Activated CD4-positive, alpha-beta T cell treated with anti-CD3 and anti-CD28 coated beads for 36 hours (primary cell): ENCODE measurements at places on chromosomes 13 and 19. TPM values are rescaled to one million over a fixed set of nuclear protein-coding genes. Genes with fewer than 3 reads are reported as not detected.

- H3K27ac ChIP-seq = no peak overlapping the region
- no peak for DNase-seq
- no peaks in the 10 kb centered on the region for H3K36me3 ChIP-seq
- no peak overlapping the region for H3K4me3 ChIP-seq
Measured at GRCh38 chr13:37947419-37948140, 78.0 kb upstream of the TRPC4 start.

Gene IFI30
- total RNA-seq = 20.4 TPM

Gene CYP4F8
- total RNA-seq = not detected

DNA sequence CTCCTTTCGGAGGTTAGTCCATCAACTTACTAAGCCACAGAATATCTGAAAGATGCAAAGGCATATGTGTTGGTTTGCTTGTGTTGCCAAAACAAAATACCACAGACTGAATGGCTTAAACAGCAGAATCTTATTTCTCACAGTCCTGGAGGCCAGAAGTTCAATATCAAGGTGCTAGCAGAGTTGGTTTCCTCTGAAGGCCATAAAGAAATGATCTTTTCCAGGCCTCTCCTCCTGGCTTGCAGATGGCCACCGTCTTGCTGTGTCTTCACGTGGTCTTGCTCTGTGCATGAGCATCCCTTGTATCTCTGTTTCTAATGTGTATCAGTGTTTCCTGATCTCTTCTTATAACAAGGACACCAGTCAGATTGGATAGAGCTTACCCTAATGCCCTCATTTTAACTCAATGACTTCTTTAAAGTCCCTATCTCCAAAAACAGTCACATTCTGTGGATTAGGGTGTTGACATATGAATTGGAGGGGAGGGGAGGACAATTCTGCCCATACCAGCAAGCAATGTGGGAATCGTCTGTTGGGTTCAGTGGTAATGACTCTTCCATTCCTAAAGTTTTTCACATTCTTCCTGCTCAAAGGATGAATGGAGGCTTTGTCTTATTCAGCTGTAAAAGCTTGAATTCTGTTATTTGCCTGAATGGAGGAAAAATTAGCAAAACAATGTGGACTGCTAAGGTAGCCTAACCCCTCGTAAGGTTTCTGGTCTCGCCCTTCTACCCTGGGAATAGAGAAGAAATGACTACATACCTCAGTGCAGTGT, 715.7 kb downstream of the DIAPH3 start:
- DNase-seq = no peak
- peaks cover 4% of the 10 kb centered on the region for H3K27me3 ChIP-seq
- no peak overlapping the region for H3K4me3 ChIP-seq
- no peaks in the 10 kb centered on the region for H3K4me1 ChIP-seq

Gene LILRB3
- total RNA-seq = not detected

GRCh38 chr13:36981156-36981743, 17.9 kb downstream of the ALG5 start:
- peaks cover 36% of the 10 kb centered on the region for H3K36me3 ChIP-seq
- no peaks in the 10 kb centered on the region for H3K27me3 ChIP-seq
- DNase-seq = no peak
- no peaks in the 10 kb centered on the region for H3K4me1 ChIP-seq

- H3K27me3 ChIP-seq = no peaks in the 10 kb centered on the region
- DNase-seq = no peak
- no peak overlapping the region for H3K27ac ChIP-seq
- H3K4me3 ChIP-seq = no peak overlapping the region
- H3K4me1 ChIP-seq = no peaks in the 10 kb centered on the region
Measured at GRCh38 chr13:64688893-64689677, 2541.1 kb downstream of the PCDH9 start.

DNA sequence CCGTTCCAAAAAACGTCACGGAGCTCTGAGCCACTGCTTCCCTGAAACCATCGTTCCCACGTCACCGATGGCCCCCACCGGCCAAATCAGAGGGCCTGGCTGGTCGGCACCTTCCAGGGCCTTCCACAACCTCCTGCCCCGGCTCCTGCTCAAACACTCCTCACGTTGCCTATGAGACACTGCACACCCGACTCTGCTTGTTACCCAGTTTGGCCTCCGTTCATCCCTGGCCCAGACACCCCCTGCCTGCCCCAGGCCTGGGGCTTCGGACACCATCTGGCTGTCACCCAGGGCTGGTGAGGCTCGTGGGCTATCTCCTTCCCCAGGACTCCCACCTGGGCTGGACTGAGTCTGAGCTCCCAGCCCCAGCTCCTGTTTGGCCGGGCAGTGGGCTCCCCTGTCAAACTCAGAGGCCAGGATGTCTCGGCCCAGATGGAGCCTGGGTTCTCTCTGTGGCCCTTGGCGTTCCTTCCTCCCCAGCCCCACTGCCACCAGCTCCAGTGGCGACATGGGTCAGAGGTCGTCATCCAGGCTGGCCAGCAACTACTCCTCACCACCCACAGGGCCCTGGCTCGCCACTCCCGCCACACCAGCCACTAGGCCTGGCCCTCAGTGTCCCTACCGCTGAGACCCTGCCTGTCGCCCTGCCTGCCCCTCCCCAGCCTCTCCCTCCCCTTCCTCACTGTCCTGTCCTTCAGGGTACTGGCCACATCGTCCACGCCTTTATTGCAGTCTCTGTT, 17.7 kb downstream of the CERS1 start:
- no peaks in the 10 kb centered on the region for H3K36me3 ChIP-seq
- H3K4me3 ChIP-seq = no peak overlapping the region
- no peaks in the 10 kb centered on the region for H3K4me1 ChIP-seq
- H3K27ac ChIP-seq = no peak overlapping the region

Gene FFAR3
- total RNA-seq = 2.4 TPM

DNA sequence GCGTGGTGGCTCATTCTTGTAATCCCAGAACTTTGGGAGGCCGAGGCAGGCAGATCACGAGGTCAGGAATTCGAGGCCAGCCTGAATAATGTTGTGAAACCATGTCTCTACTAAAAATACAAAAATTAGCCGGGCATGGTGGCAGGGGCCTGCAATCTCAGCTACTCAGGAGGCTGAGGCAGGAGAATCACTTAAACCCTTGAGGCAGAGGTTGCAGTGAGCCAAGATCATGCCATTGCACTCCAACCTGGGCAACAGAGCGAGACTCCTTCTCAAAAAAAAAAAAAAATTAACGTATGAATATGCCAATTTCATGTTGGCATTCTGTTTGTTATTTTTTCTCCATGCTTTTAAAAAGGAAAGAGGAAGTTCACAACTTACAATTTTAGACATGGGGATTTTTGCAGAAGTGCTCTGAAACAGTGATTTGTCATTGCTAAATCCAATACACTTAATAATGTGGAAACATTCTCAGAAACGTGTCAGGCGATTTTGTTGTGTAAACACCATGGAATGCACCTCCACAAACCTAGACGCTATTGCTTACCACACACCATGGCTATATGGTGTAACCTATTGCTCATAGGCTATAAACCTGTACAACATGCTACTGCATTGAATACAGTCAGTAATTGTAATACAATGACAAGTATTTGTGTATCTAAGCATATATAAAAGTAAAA, 115.9 kb upstream of the PCDH20 start:
- H3K27me3 ChIP-seq = no peaks in the 10 kb centered on the region
- no peaks in the 10 kb centered on the region for H3K4me1 ChIP-seq
- no peak overlapping the region for H3K4me3 ChIP-seq
- DNase-seq = no peak

GRCh38 chr19:40363069-40363468, 14.6 kb downstream of the PLD3 start:
- H3K27me3 ChIP-seq = no peaks in the 10 kb centered on the region
- H3K4me1 ChIP-seq = peaks cover 13% of the 10 kb centered on the region
- no peak overlapping the region for H3K4me3 ChIP-seq
- H3K27ac ChIP-seq = no peak overlapping the region
- peaks cover 2% of the 10 kb centered on the region for H3K36me3 ChIP-seq

Gene PRSS57
- not detected for total RNA-seq

Gene LSR
- total RNA-seq = 12.2 TPM

Gene ZNF574
- 14.8 TPM for total RNA-seq

- peaks cover 10% of the 10 kb centered on the region for H3K4me1 ChIP-seq
- no peak overlapping the region for H3K27ac ChIP-seq
- no peak for DNase-seq
- H3K27me3 ChIP-seq = no peaks in the 10 kb centered on the region
- no peaks in the 10 kb centered on the region for H3K36me3 ChIP-seq
Measured at GRCh38 chr13:49643035-49643646, 14.8 kb downstream of the ARL11 start.

DNA sequence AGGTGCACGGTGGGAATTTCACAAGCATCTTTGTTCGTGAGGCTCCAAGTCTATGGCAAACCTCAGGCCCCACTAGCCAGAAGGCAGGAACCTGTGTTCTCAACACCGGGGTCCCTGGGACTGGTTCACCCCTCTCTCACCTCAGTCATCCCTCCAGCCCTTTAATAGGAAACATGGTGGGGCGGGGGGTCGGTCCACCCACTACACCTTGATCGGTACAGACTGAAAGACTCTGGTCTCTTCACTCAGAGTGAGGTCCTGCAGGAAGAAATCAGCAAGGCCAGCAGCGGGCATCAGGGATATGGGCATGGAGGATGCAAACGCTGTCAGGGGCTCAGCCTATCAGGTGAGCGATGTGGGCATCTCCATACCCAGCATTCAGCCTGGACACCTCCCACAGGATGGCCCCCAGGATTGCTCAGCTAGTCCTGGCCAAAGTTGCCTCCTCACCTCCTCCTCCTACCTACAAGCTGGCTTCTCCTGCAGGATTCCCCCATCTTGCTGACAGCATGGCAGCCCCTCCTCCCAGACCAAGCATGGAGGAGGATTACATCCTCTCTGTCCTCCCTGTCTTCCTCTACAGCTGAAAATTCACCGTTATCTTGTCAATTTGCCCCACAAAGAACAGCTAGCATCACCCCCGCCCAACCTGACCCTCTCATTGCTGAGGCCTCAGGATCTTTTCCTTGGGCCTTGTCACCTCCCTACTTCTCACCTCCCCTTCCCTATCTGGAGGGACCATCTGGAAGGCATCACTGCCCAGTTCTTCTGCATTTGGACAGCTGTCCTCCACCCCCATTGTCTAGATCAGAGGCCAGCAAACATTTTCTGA, 37.3 kb upstream of the CD33 start:
- H3K36me3 ChIP-seq = no peaks in the 10 kb centered on the region
- peaks cover 11% of the 10 kb centered on the region for H3K27me3 ChIP-seq
- H3K4me3 ChIP-seq = no peak overlapping the region
- no peak overlapping the region for H3K27ac ChIP-seq

DNA sequence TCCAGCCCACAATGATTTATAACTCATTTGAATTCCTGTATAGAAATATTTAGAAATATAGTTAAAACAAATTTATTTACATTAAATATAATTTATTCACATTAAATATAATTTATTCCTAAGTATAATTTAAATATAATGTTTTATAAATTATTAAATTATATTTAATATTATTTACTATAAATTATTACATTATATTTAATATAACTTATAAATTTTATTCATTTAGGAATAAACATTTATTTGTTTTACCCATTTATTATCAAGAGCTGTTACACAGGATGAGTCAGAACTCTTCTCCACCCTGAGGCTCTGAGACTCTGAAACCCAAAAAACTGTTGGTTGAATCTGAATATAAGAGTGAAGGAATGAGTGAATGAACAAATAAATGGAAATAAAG, 170.9 kb upstream of the OBI1 start:
- H3K4me3 ChIP-seq = no peak overlapping the region
- no peak overlapping the region for H3K27ac ChIP-seq
- H3K36me3 ChIP-seq = no peaks in the 10 kb centered on the region
- no peak for DNase-seq
- H3K27me3 ChIP-seq = peaks cover 9% of the 10 kb centered on the region

Gene URAD
- total RNA-seq = not detected

Gene ERFL
- total RNA-seq = 1.9 TPM

DNA sequence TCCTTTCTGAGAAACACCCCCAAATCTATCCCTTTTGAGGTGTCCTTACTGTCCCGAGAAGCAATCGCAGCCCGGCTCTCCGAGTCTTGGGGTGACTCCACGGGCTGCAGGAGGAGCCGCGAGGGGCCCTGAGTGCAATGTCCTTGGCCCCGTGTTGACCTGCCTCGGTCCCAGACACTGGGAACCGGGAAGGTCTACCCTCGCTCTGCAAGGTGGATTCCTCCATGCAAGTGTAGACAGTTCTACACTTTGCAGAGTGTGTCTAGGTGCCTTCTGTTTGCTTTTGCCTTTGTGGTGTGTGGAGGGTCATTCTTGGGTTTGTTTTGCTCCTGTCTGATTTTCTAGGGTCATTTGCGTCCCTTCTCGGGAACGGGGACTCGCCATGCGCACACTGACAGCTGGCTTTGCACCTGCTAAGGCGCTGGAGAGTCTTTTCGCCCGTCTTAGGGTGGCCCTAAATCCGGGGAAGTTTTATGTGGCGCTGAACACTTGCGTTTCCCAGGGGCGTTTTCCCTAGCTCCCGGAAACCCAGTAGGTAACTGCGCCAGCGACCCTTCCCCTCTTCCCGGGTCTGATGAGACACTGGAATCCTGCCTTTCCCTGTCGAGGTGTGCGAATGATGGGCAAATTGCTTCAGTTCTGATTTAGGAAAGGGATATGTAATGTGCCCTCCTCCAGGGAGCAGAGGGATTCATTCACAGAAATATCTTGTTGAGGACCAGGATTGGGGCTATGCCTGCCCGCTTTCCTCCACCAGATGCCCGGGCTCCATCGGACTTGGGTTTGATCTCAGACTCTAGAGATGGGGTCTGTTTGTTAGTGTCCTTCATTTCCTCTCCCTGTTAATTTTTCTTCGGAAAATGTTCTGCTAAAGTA, 755 bp downstream of the SERTM1 start:
- H3K27me3 ChIP-seq = peaks cover 40% of the 10 kb centered on the region
- peaks cover 3% of the 10 kb centered on the region for H3K36me3 ChIP-seq
- H3K4me3 ChIP-seq = no peak overlapping the region

Gene PLPPR3
- not detected for total RNA-seq

Gene FBXL12
- 19.9 TPM for total RNA-seq

- H3K27me3 ChIP-seq = peaks cover 4% of the 10 kb centered on the region
- no peaks in the 10 kb centered on the region for H3K36me3 ChIP-seq
- no peak for DNase-seq
- no peaks in the 10 kb centered on the region for H3K4me1 ChIP-seq
- H3K4me3 ChIP-seq = no peak overlapping the region
- no peak overlapping the region for H3K27ac ChIP-seq
Measured at GRCh38 chr19:29445246-29445645, 80.5 kb upstream of the VSTM2B start.

DNA sequence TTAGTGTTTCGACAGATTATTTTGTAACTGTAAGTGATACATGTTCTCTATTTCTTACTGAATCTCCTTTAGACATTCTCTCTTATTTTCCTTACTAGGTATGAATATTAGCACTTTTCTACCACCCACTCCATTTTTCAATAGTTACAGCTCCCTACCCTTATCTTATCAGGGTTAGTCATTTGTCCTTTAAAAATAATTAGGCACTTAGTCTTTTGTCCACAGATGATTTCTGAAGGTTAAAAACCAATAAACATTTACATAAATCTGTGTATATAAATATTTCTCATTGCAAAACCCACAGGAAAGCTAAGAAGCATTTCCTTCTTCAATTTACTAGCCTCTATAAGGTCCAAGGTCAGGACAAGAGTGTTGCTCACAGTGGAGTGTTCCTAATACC, 624.1 kb upstream of the MIR17HG start:
- no peak overlapping the region for H3K27ac ChIP-seq
- no peak for DNase-seq
- no peak overlapping the region for H3K4me3 ChIP-seq
- no peaks in the 10 kb centered on the region for H3K36me3 ChIP-seq
- no peaks in the 10 kb centered on the region for H3K4me1 ChIP-seq
- no peaks in the 10 kb centered on the region for H3K27me3 ChIP-seq

- peaks cover 36% of the 10 kb centered on the region for H3K4me1 ChIP-seq
- H3K27ac ChIP-seq = no peak overlapping the region
- H3K27me3 ChIP-seq = peaks cover 3% of the 10 kb centered on the region
- H3K36me3 ChIP-seq = no peaks in the 10 kb centered on the region
Measured at GRCh38 chr19:35344511-35345031, 3.1 kb upstream of the FFAR1 start.

Gene C1QTNF9
- not detected for total RNA-seq

- peaks cover 16% of the 10 kb centered on the region for H3K36me3 ChIP-seq
- peak overlapping the region; percentile 81 for H3K4me3 ChIP-seq
- DNase-seq = peak; percentile 37
- peak overlapping the region; percentile 82 for H3K27ac ChIP-seq
Measured at GRCh38 chr19:17720440-17720839, 1.2 kb downstream of the MAP1S start.
